Large intestine (tissue), 12 donors: ENCODE measurements at places on chromosomes 7 and 10.
A peak's percentile ranks its signal among the peaks of the same experiment; 100 is the strongest.

DNA sequence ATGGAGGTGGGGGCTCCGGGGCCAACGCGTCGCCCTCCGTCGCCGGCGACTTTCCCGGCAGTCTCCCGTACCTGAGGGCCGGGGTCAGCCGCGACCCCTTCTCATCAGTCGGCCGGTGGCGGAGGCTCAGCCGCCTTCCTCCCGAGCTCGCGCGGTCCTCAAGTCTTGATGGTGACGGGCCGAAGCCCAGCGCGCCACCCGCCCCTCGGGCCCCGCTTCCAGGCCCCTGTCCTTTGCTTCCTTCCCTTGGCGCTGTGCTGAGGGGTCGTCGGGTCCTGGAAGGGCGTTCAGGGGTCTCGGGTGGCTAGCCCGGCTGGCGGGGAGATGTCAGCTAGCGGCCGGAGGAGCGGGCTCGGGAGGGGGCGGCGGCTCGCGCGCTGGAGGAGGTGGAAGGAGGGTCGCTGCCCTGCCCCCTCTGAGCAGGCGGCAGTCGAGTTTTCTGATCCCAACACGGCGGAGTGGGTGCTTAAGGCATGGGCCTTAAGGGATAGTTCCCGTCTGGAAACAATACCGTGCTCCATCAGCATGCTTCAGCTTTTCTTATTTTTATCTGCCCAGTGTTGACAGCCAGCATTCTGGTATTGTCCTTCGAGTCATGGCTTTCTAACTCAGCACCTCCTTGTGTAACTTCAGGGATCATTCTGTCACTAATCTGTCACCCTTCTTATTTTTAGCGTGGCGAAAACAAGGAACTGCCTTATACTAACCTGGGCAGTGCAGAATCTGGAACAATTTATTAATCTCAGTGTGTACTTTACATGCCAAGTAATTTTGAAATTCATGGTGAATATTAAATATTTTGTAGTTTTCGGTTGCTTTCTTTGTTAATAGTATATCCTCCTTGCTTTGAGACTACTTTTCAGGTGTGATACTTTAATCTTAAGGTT, 748 bp downstream of the PHTF2 start:
- peak; percentile 69 for DNase-seq

- DNase-seq, result no peak
These were observed 29.0 kb downstream of the TIMM23 start for GRCh38 chr10:46001187-46001756.

GRCh38 chr7:40147371-40148246, 12.8 kb downstream of the SUGCT start:
- no peak for DNase-seq

DNA sequence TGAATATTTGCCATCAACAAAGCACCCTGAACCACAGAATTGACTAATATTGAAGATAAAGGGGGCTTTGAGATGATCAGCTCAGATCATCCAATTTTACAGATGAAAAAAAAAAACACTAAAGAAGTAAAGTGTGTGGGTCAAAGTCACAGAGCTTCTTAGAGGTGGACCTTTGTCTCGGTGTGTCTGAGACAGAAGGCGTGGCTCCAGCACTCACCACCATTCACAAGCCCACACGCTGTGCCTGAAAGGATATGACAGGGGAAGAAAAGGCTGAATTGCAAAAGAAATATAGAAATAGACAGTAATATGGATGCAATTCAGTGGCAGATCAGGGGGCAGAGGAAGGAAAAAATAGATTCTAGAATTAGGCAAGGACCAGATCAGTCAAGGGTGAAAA, 114.9 kb upstream of the PLXNA4 start:
- peak; percentile 71 for DNase-seq

DNA sequence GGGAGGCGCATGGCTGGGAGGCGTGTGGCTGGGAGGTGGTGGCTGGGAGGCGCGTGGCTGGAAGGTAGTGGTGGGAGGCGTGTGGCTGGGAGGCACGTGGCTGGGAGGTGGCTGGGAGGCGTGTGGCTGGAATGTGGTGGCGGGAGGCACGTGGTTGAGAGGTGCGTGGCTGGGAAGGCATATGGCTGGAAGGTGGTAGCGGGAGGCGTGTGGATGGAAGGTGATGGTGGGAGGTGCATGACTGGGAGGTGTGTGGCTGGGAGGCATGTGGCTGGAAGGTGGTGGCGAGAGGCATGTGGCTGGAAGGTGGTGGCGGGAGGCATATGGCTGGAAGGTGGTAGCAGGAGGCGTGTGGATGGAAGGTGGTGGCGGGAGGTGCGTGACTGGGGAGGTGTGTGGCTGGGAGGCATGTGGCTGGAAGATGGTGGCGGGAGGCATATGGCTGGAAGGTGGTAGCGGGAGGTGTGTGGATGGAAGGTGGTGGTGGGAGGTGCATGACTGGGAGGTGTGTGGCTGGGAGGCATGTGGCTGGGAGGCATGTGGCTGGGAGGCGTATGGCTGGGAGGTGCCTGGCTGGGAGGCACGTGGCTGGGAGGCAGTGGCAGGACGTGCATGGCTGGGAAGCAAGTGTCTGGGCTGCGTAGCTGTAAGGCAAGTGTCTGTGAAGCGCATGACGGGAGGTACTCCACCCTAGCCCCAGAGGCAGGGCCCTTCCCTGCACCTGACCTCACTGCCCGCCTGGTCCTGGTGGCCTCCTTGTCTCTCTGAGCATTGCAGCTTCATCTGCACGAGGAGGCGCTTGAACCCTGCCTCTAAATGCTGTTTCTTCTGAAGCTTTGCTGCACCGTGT, 35.1 kb downstream of the FOXK1 start:
- DNase-seq, result no peak

DNA sequence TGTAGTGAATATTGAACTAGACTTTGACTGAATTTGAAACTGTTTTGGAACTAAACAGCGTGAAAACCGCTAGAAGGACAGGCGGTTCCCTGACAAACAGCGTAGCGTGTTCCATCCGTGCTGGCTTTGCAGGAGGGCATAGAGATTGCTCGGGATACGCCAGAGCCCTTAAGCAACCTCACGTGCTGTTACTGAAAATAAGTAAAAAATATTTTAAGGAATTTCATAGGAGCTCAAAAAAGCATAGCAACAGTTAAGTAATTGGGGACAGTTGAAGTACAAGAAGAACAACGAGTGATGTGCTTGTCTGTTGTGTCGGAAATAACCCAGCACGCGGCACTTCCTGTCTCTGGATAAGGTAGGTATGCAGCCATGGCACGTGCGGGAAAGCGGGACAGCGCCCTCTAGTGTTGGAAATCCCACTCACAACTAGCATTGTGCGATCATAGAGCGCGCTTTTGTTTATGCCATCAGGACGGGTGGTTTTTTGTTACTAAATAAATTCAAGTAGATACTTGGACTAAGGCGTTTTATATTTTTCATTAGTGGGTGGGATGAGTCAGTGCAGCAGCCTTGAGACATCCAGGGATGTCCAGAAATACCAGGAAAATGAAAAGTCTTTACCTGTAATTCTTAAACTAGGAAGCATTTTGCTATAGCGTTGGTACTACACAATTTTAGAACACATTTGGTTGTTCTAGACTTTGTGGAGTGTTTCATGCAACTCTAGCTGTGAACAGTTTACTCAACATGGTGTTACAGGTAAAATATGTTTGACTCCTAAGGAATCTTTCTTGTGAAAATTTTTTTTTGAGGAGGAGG, 50.4 kb downstream of the DNAJB6 start:
- peak; percentile 54 for DNase-seq

GRCh38 chr7:104969183-104969582, 44.8 kb upstream of the KMT2E start:
- DNase-seq, result no peak

- DNase-seq, result no peak
These were observed 45.6 kb upstream of the TAS2R16 start for GRCh38 chr7:123041101-123041500.

DNA sequence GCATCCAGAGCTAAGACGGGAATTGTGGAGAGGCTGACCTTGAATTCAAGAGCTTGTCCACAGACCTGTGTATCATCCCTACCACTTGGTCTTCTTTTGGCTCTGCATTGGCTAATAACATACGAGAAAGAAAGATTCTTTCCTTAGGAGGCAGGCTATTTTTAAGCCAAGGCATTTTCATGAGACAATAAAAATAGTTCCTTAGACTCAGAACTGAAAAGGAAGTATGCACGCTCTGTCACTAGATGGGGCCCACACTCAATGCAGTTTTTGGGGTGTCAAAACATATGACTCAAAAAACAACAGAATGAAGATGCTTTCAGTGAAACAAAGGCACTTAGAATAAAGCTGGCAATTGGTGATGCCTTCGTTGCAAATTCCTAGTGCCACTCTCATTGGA, 265.9 kb upstream of the DGKB start:
- no peak for DNase-seq

DNA sequence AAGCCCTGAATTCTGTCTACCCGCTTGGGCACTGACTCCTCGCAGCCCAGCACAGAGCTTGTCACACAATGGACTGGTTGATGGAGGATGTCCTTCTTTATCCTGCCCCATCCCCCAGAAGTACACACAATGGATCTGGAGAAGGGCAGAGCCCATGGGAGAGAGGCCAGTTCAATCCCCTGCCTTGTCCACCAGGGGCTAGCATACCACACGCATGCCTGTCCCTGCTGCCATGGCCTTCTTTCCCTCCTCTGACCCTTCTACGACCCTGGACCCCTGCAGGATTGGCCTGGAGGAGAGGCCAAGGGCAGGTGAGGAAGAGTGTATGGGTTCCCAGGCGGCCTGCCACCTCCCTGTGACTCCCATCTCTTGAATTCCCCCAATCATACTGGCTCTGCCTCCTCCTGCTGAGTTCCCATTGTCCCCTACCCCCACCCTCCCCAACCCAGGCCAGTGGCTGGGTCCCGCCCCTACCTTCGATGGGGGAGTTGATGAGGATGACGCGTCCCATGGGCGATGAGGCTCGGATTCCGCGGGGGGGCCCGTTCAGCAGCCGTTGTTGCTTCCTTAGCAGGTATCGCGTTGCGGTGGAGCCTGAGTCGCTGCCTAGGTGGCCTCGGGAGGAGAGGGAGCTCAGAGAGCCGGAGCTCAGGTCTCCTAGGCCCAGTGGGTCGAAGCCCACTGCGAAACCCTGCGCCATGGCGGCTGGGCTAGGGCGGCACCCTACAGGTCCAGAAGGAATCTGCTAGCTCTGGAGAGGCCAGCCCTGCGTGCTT, 1.2 kb downstream of the PDZD7 start:
- DNase-seq, result no peak

- DNase-seq, result no peak
These were observed 73.5 kb downstream of the CRPPA start for GRCh38 chr7:16347827-16348192.

- DNase-seq, result peak; percentile 9
These were observed 619.5 kb upstream of the SEMA3D start for GRCh38 chr7:85806321-85806720.

GRCh38 chr7:116578526-116578925, 53.7 kb downstream of the CAV1 start:
- no peak for DNase-seq
